Neural cell (in vitro differentiated cells): ENCODE measurements at places on chromosomes 3 and 15. TPM values are rescaled to one million over a fixed set of nuclear protein-coding genes. Genes with fewer than 3 reads are reported as not detected.

The MNS1 gene
- polyA plus RNA-seq, result not detected in 2 replicates

The CCDC54 gene
- not detected in 2 replicates for polyA plus RNA-seq

The NANOGP8 gene
- not detected in 2 replicates for polyA plus RNA-seq

The SYNPR gene
- 2.0 and 4.4 TPM in 2 replicates for polyA plus RNA-seq

The ROPN1 gene
- not detected in 2 replicates for polyA plus RNA-seq

The ANKRD34C gene
- polyA plus RNA-seq, result not detected in 2 replicates

The DAZL gene
- polyA plus RNA-seq, result 0.20 TPM in 1 of 2 replicates, not detected in the other

The C3orf20 gene
- polyA plus RNA-seq, result not detected in 2 replicates

The CX3CR1 gene
- not detected in 2 replicates for polyA plus RNA-seq

The APOD gene
- polyA plus RNA-seq, result not detected in 2 replicates

The ASB14 gene
- 0.51 TPM in 1 of 2 replicates, not detected in the other for polyA plus RNA-seq

The EPHA3 gene
- polyA plus RNA-seq, result 32.7 and 33.0 TPM in 2 replicates

The GUCA1C gene
- polyA plus RNA-seq, result not detected in 2 replicates

The CCR8 gene
- polyA plus RNA-seq, result not detected in 2 replicates

The GOLGA6L26 gene
- not detected in 2 replicates for polyA plus RNA-seq

The FGF7 gene
- 0.04 and 0.88 TPM in 2 replicates for polyA plus RNA-seq

The SEMA5B gene
- 3.8 and 7.0 TPM in 2 replicates for polyA plus RNA-seq

The RPP14 gene
- 12.8 and 13.0 TPM in 2 replicates for polyA plus RNA-seq

The CD200 gene
- 174 and 178 TPM in 2 replicates for polyA plus RNA-seq

The PCSK6 gene
- polyA plus RNA-seq, result 1.1 and 1.4 TPM in 2 replicates

The MEGF11 gene
- polyA plus RNA-seq, result 0.18 and 0.64 TPM in 2 replicates

The WDR93 gene
- polyA plus RNA-seq, result 0.41 TPM in 1 of 2 replicates, not detected in the other
